ENCODE measurements at places on chromosomes 16 and 17.

DNA sequence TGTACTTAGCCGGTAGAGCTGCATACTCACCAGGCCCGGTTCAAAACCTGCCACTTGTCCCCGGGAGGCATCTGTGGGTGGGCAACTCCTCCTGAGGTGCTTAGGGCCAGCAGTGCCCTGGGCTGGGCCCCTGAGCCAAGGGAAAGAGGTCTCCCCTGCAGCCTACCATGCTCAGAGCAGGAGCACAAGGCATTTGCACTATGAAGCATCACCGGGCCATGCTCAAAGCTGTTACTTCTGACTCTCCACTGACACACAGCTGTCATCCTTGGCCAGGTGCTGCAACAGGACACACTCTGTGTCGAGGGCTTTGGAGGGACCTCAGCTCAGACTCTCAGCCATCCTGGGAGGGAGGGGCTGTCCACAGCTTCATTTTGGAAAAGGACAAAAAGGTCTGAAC lies 37.2 kb downstream of the SLC38A8 start:
- DNase-seq, result no peak

GRCh38 chr17:78976907-78977680 lies 2.6 kb downstream of the LGALS3BP start:
- no peak for DNase-seq

- DNase-seq, result peak; percentile 15
These were observed 15.4 kb downstream of the ARL2BP start for GRCh38 chr16:57260294-57260929.

- no peak for DNase-seq
These were observed 36.9 kb downstream of the SLC47A1 start for GRCh38 chr17:19570544-19571062.

DNA sequence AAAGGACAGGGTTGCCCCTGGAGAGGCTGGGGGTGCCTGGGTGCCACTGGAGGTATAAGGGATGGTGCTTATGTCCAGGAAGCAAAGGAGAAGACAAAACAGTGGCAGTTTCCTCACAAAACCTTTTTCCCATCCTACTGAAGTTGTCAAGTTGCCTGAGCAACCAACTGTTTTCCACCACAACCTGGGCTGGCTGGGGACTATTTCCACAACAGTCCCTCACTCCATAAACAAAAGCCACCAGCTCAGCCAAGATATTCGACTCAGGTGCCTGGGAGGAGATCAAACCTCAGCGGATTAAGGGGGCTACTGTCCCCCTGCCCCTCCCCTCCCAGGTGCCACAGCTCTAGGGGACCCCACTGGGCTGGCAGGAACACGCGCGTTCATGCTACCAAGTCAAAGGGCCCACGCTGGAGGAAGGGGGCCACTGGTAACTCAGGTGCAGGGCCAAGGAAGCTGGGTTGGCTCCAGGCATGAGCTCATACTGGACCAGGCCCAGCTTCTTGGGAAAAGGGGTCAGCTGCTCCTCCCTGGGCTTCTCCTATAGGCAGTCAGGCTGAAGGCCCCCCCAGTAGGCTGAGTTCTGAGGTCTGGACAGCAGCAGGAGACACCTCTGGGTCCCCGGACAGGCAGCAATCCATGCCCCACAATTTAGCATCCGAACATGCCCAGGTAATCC lies 45.7 kb upstream of the MRPS23 start:
- no peak for DNase-seq

GRCh38 chr16:70778901-70779309 lies 22.1 kb downstream of the VAC14 start:
- DNase-seq, result peak; percentile 67

GRCh38 chr16:84730406-84731106 lies 30.8 kb downstream of the USP10 start:
- peak; percentile 85 for DNase-seq

DNA sequence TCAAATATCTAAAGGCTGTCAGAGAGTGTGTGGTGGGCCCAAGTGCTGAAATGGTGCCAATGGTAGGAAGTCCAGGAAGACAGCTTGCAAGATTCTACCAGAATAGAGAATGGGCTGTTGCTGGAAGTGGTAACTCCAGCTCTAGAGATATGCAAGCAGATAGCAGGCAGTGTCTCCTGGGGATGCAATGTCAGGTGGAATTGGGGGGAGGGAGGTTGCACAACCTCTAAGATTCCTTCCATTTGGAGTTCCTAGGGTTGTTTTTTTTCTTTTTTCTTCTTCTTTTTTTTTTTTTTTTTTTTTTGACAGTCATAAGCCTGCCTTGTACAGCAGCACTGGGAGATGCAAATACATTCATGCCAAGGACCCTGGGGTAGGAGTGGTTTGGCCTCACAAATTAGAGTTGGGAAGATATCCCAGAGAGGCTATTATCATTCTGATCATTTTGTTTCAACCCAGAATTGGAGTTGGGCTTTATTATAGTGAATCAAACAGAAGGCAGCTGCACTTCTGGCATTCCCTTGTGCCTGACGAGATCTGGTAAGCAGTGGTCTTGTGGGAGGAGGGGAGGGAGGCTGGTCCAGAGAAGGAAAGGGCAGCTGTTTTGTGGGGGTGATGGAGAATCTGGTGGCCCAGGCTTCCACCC lies 51.1 kb downstream of the SLC6A2 start:
- no peak for DNase-seq

- DNase-seq, result no peak
These were observed 65.7 kb downstream of the ARSG start for GRCh38 chr17:68356949-68357455.

GRCh38 chr17:60599220-60599619 lies 773 bp upstream of the PPM1D start:
- no peak for DNase-seq

DNA sequence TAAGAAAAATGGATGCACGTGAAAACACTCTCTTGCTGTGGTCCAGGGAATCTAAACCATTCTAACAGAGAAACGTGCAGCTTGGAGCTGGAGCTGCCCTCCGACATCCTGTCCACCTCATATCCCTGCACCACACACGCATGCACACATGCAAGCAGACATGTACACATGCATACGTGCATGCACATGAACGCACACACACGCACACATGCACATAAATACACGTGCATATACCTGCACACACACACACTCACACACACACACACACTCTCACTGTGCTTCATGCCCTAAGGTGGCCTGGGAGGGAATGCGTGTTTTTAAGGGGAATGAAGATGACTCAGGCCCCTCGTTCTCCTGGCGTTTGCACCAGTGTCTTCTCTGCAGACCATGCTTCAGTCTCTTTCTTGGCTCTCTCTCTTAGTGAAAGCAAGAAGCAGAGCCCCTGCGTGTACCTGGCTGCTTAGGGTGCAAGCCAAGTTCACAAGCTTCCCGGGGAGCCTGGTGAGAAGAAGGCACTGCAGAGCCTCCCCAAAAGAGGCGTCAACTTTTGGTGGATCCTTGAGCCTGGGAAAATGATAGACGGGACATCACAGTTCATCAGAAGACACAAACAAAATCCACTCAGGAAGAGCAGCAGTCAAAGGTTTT lies 72.8 kb downstream of the GOSR1 start:
- no peak for DNase-seq

GRCh38 chr17:6713130-6713917 lies at the start of gene SLC13A5:
SLC13A5 (minus strand) TSS chr17:6713369; CDS start chr17:6713333, 36 bp downstream.
- no peak for DNase-seq

GRCh38 chr16:88977018-88977811 lies at the start of gene CBFA2T3:
CBFA2T3 (minus strand) TSS chr16:88977207; CDS start chr16:88976807, 400 bp downstream.
- no peak for DNase-seq

- DNase-seq, result no peak
These were observed 701 bp downstream of the JMJD6 start for GRCh38 chr17:76725580-76726230.

DNA sequence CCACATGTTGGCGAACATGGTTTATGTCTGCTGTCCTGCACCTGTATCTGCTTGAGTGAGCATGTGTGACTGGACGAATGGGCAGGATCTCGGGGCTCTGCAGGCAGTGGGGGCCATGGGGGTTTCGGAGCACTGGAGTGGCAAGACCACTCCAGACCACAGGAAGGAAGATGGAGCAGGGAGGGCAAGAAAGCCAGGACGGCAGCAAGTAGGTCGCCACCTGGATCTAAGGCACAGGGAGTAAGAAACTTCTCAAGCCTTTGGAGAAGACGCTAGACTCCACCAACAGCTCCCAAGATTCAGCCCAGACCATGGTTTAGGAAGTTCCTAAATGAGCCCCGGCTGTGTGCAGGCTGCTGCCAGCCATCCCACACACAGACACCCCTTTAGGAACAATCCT lies 32.8 kb upstream of the C16orf95 start:
- DNase-seq, result no peak

GRCh38 chr16:49670627-49671026 lies 185.3 kb downstream of the ZNF423 start:
- no peak for DNase-seq

- DNase-seq, result no peak
These were observed 1.7 kb downstream of the ADGRG5 start for GRCh38 chr16:57544124-57544653.

DNA sequence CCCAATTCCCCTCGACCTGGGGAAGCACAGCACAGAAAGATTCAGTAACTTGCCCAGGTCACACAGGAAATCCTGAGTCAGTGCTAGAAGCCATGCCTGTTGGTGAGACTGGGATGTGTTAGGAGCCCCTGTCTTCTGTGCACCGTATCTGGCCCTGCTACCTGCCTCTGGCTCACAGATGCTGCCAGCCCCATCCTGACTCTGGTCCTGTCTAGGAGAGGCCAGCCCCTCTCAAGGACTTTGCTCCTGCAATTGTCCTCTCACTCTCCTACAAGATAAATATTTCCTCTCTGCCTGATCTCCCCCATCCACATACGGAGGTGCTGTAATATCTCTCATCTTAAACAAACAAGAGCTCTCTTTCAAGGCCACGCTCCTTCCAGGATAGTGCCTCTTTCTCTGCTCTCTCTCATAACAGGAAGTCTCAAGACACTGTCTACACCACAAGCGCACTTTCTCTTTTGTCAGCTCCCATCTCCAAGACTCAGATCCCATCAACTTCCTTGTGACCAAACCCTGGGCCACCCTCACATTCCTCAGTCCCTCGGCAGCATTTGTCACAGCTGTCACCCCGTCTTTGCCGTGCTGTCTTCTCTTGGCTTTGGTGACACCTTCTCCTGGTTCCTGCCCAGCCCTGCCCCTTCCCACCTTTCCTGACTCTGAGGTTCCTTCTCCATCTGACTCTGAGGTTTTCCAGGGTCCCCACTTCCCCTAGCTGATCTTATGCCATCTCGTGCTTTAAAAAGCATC lies 1.9 kb downstream of the SLC13A2 start:
- no peak for DNase-seq

GRCh38 chr17:48478224-48479013 lies 48.4 kb upstream of the SKAP1 start:
- no peak for DNase-seq

DNA sequence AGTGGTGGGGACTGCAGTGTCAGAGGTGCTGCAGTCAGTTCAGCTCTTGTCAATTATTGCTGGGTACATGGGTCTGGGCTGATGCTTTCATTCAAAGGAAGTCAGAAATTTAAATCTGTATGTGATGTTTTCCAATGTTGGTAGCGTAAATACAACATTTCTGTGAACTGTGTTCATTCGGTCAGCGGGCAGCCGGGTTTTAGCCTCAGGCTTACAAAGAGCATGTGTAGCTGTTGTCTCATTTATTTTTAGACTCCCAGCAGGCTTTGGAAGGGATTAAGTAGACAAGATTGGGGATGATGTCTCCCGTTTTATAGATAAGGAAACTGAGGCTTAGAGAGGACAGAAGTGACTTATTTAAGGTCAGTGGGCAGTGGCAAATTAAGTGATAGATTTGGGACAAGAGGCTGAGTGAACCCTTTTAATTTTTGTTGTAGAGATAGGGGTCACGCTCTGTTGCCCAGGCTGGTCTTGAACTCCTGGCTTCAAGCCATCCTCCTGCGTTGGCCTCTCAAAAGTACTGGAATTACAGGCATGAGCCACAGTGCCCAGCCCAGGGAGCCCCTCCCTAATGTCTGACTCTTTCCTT lies 8.1 kb downstream of the AQP8 start:
- no peak for DNase-seq

GRCh38 chr17:78993981-78994671 lies 14.4 kb upstream of the LGALS3BP start:
- DNase-seq, result no peak

- DNase-seq, result no peak
These were observed 79.2 kb downstream of the MRM3 start for GRCh38 chr17:861364-861763.

DNA sequence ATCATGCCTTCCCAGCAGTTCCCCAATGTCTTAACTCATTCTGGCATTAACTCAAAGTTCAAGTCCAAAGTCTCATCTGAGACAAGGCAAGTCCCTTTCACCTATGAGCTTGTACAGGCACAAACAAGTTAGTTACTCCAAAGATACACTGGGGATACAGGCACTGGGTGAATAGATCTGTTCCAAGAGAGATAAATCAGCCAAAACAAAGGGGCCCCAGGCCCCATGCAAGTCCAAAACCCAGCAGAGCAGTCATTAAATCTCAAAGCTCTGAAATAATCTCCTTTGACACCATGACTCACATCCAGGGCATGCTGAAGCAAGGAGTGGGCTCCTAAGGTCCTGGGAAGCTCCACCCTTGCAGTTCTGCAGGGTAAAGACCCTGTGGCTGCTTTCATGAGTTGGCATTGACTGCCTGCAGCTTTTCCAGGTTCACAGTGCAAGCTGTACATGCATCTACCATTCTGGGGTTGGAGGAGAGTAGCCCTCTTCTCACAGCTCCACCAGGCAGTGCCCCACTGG lies 332.2 kb upstream of the KIF2B start:
- no peak for DNase-seq

DNA sequence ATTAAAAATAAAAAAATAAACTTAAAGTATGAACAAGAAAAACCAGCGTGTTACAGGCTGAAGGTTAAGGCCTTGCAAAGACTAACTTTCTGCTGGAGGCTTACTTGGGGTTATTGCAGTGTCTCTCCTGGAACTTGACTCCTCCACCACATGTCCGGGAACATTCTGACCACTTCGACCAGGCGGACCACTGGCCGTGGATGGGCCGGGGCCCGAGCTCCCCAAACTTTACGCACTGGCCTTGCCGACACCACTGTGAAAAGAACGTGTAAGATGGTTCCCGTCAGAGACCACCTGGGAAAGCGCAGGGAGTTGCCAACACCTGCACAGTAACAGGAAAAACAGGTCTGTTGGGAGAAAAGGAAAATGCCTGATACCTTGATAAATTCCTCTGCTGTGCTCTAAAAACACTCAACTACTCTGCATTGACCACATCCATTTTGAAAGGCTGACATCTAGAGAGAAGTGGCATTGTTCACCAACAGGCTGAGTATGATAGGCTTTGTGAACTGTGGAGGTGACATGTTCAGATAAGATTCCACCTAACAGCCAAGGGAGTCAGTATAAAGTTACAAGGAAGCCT lies 99.1 kb downstream of the ADAMTS18 start:
- DNase-seq, result no peak

- DNase-seq, result no peak
These were observed 571.6 kb downstream of the HS3ST4 start for GRCh38 chr16:26263406-26263805.

Measured in BJ (cell line).